ENCODE measurements at places on chromosomes 2 and 18. TPM values are rescaled to one million over a fixed set of nuclear protein-coding genes. Genes with fewer than 3 reads are reported as not detected.

- H3K4me1 ChIP-seq: no peaks in the 10 kb centered on the region
- no peak overlapping the region for H3K27ac ChIP-seq
- no peaks in the 10 kb centered on the region for H3K36me3 ChIP-seq
- DNase-seq: no peak
Measured at GRCh38 chr2:222142027-222142426, 156.8 kb downstream of the PAX3 start.

DNA sequence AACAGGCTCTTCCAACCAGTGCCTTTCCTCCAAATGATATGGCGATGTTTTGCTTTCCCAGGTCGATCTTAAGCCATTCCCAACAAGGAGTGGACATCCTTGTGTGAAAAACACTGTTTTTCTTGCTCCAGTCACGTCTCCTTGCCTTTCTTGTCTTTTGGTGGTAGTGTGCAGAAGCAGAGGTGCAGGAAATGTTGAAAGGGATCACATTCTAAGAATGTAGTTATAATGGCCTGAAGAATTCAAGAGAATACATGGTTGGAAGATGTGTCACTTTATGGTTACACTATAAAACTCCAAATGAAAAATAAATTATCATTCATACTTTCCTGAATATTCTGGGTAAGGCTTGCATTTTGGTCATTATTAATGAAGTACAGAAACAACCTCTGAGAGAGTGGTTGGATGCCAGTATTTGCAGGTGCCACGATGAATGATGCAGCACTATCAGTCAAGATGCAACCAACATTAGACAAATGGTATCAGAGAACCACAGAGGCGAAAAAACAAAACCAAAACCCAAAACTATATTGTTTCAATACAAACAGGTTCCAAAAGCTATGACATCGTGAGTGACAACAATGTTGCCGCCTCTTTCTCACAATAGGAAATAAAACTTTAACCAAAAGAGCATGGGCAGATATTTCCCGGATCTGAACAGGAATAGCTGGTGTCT is 27.5 kb upstream of the POLE4 start:
- no peak overlapping the region for H3K4me3 ChIP-seq
- no peaks in the 10 kb centered on the region for H3K36me3 ChIP-seq
- no peaks in the 10 kb centered on the region for H3K27me3 ChIP-seq
- DNase-seq: no peak

DNA sequence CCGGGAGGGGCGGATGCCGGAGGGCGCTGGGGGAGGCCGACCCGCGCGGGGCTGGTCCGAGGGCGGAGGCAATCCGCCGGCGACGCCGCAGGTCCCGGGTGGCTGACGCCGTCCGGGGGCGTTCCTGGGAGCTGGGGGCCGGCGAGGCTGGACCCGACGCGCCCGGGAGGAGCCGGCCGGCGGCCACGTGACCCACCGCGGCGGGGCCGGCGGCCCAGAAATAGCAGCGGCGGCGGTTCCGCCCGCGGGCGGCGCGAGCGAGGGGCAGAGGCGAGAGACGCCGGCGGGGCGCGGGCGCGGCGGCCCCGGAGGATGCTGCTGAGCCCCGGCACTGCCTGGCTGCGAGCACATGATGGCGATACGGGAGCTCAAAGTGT is at the start of gene RAB31:
Gene RAB31 (plus strand): TSS at position 245 of the 377 bp plus-strand sequence. CDS start 105 bp downstream, at position 350.
- H3K27ac ChIP-seq: peak within 1 kb of the TSS; percentile 61
- peak within 1 kb of the TSS; percentile 57 for H3K4me3 ChIP-seq
- peaks cover 44% of the 10 kb centered on the region for H3K4me1 ChIP-seq
- peak; percentile 47 for DNase-seq
- no peaks in the 10 kb centered on the region for H3K36me3 ChIP-seq

The TUBA3D gene
- total RNA-seq: not detected

- H3K27ac ChIP-seq: peak overlapping the region; percentile 26
- no peak for DNase-seq
- H3K27me3 ChIP-seq: no peaks in the 10 kb centered on the region
- no peaks in the 10 kb centered on the region for H3K36me3 ChIP-seq
- no peak overlapping the region for H3K4me3 ChIP-seq
Measured at GRCh38 chr2:134738141-134738870, 19.5 kb upstream of the TMEM163 start.

DNA sequence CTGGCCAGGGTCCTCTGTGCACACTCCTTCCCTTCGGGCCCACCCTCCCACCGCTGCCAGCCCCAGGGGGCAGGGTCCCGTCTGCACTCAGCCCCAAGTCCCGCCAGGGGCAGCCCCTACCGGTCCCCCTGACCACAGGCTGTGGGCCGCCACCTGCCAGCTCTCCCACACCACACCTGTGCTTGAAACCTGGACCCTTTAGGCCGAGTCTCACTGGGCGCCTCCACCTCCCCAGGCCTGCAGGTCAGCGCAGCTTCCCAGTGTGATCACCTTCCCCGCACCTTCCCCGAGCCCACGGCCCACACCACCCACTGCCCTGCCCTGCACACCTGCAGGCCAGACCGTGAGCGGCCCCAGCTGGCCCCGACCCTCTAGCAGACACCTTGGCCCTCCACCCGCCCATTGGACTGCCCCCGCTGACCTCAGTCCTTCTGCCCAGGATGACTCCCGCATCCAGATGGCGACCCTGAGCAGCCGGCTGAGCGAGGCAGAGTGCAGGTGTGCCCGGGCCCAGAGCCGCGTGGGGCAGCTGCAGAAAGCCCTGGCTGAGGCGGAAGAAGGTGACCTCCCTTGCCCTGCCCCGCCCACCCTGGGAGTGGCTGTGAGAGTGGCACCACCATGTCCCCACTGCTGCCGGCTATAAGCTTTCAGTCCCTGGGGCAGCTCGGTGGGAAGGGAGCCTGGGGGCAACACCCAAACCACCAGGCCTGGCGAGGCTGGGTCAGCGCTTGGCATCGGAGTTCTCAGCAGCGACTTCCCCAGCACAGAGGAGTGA is 31.3 kb upstream of the SNED1 start:
- DNase-seq: no peak
- no peak overlapping the region for H3K27ac ChIP-seq
- no peaks in the 10 kb centered on the region for H3K36me3 ChIP-seq
- no peaks in the 10 kb centered on the region for H3K27me3 ChIP-seq
- H3K4me1 ChIP-seq: peaks cover 5% of the 10 kb centered on the region

- H3K27ac ChIP-seq: no peak overlapping the region
- no peak overlapping the region for H3K4me3 ChIP-seq
- no peak for DNase-seq
- no peaks in the 10 kb centered on the region for H3K27me3 ChIP-seq
- no peaks in the 10 kb centered on the region for H3K4me1 ChIP-seq
Measured at GRCh38 chr2:53445383-53446070, 322.1 kb upstream of the CHAC2 start.

The LIPG gene
- total RNA-seq: not detected

DNA sequence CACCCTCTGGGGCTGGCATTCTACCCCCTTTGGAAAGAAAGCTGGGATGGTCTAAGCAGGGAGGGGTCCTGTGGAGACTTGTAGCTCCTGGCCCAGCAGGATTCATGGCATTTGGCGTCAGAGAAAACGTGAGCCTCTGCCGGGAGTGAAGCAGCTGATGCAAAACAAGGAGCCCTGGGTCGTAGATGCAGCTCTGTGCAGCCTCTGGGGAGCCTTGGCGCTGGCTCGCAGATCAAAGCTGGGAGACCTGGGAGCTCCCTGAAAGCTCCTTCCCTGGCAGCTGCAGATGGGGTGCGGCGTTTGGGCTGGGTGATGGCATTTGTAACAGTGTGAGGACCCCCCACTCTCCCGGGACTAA is 148.3 kb downstream of the KLHL29 start:
- DNase-seq: no peak
- no peaks in the 10 kb centered on the region for H3K36me3 ChIP-seq
- no peak overlapping the region for H3K4me3 ChIP-seq
- no peaks in the 10 kb centered on the region for H3K27me3 ChIP-seq
- no peak overlapping the region for H3K27ac ChIP-seq

Data from natural killer cell (primary cell).